Activated CD4-positive, CD25-positive, alpha-beta regulatory T cell (primary cell): ENCODE measurements at places on chromosomes 6 and 20.

- no peak for DNase-seq
These were observed 58.3 kb downstream of the CARMIL1 start for GRCh38 chr6:25337431-25337830.

- no peak for DNase-seq
These were observed 12.5 kb upstream of the R3HDML start for GRCh38 chr20:44324343-44324742.

DNA sequence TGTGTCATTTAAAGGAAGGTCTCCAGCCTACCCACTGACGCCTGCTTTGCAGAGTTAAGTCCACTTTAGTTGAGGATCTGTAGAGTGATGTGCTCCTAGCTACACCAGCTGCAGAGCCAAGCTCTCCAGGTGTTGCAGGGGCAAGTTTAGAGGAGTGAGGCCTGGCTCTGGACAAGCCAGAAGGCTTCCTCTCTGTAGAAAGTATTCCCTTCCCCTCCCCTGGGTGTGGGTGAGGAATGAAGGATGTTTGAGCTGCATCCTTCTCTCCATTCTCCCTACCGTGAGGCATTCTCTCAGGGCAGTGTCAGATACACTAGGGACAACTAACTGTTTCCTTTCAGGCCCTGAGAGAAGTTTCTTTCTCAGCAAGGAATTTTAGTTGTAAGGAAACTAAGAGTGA is 66.5 kb downstream of the ELOVL5 start:
- no peak for DNase-seq

DNA sequence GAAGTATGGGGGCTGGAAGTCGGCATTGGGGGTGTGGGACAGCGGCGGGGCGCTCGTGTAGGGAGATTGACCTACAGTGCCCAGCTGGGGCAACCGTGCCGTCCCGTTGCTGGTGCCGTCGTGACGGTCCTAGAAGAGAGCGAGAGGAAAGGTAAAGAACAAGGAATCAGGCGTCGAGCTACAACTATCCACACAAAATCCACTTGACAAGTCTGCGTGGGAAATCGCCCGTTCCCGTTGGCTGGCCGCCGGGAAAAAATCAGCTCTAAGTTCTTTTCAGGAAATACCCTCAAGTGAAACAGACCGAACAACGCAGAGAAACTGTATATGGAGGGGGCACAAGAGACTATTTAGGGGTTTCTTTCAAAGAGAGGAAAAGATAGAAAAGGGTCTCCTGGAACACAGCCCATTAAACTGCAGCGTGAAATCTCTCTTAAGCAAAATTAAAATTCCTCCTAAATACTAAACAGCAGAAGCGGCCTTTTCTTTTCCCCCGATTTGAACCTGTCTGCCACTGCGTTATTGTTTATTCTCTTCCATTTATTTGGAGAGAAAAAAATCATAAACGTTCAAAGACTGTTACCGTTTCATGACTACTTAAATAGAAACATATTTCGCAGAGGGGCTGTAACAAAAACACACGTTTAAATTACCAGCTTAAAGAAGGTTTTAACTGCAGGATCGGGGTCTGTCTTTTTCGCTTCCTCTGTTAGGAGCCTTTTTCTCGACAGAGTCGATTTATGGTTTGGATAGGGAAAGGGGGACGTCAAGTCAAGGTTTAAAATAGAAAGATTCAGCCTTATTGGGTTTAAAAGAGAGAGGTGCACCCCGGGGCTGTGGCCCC is 4.4 kb downstream of the TFAP2A start:
- no peak for DNase-seq
